Sigmoid colon (tissue), 7 donors: ENCODE measurements at places on chromosomes 12 and 14. TPM values are rescaled to one million over a fixed set of nuclear protein-coding genes. Genes with fewer than 3 reads are reported as not detected.

- no peak overlapping the region for H3K27ac ChIP-seq
- no peak overlapping the region for H3K4me3 ChIP-seq
- DNase-seq = no peak
- no peaks in the 10 kb centered on the region for H3K4me1 ChIP-seq
- no peaks in the 10 kb centered on the region for H3K27me3 ChIP-seq
Observed at GRCh38 chr12:72236071-72236705, 36.0 kb upstream of the TRHDE start.

Gene PKP2
- total RNA-seq = 1.4 TPM

Gene ADIPOR2
- total RNA-seq = 26.4 TPM

Gene FNTB
- total RNA-seq = 12.8 TPM

DNA sequence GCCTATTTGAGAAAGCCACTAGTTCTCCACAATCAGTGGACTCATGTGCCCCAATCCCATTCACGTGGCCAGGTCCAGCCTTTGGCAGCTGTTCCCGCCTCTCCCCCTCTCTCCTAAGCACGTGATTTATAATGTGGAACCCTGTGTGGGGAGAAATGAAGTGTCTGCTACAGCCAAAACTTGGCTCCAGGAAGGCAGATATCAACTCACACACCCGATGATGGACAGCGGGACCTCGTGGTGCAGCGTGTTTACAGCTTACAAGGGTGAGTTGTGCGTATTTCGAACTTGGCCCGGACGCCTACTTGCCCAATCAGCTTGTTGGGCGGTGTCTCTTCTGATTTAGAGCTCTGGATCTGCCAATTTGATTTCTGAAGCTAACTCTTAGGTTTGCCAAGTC is 38.1 kb upstream of the FAM181A start:
- H3K4me1 ChIP-seq = peaks cover 9% of the 10 kb centered on the region
- H3K4me3 ChIP-seq = no peak overlapping the region
- no peak overlapping the region for H3K27ac ChIP-seq
- no peaks in the 10 kb centered on the region for H3K36me3 ChIP-seq
- no peak for DNase-seq
- no peaks in the 10 kb centered on the region for H3K27me3 ChIP-seq

- H3K36me3 ChIP-seq = no peaks in the 10 kb centered on the region
Observed at GRCh38 chr12:38053655-38054464, 262.7 kb upstream of the ALG10B start.

Gene SYNDIG1L
- not detected for total RNA-seq

DNA sequence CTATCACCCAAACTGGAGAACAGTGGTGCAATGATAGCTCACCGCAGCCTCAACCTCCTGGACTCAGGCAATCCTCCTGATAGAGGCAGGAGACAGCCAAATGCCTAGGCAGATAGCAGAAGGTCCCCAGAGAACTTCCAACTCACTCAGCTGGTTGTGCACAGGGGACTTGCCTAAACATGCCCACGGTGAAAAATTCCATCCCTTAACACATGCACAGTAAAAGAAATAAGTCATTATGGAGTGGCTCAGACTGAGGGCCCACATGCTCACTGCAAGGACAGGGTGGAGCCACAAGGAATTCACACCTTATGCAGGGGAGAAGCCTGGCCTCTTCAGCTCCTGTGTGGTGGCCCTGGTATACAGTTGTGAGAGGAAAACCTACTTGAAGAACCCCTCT is 525.8 kb upstream of the ATP2B1 start:
- no peak for DNase-seq
- no peaks in the 10 kb centered on the region for H3K36me3 ChIP-seq
- no peak overlapping the region for H3K27ac ChIP-seq
- H3K4me3 ChIP-seq = no peak overlapping the region
- no peaks in the 10 kb centered on the region for H3K4me1 ChIP-seq

DNA sequence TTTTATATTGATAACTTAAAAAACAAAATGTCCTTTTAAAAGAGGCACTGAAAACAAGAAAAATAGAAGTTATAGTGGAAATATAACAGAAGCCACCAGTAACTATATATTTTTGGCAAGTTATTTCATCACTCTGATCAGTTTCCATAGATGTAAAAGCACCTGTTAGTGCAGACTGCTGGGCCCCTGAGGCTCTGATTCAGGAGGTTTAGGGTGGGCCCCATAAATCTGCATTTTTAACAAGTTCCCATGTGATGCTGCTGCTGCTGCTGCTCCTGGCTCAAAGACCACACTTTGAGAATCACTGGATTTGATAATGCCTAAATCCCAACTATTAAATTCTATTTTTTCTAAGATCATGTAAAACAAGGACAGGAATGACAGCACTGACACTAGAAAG is 251.1 kb downstream of the MED13L start:
- no peak for DNase-seq
- no peaks in the 10 kb centered on the region for H3K27me3 ChIP-seq
- no peak overlapping the region for H3K27ac ChIP-seq
- no peak overlapping the region for H3K4me3 ChIP-seq
- H3K36me3 ChIP-seq = no peaks in the 10 kb centered on the region

- no peak overlapping the region for H3K27ac ChIP-seq
- no peaks in the 10 kb centered on the region for H3K27me3 ChIP-seq
- H3K4me3 ChIP-seq = no peak overlapping the region
- no peaks in the 10 kb centered on the region for H3K36me3 ChIP-seq
Observed at GRCh38 chr14:99951085-99951484, 114.1 kb upstream of the EVL start.

- no peaks in the 10 kb centered on the region for H3K4me1 ChIP-seq
- no peak overlapping the region for H3K27ac ChIP-seq
- no peaks in the 10 kb centered on the region for H3K36me3 ChIP-seq
- H3K27me3 ChIP-seq = no peaks in the 10 kb centered on the region
- no peak overlapping the region for H3K4me3 ChIP-seq
Observed at GRCh38 chr14:96953087-96953874, 156.1 kb downstream of the VRK1 start.

GRCh38 chr12:106343214-106343528 is 14.4 kb upstream of the POLR3B start:
- peaks cover 5% of the 10 kb centered on the region for H3K36me3 ChIP-seq
- peak overlapping the region; percentile 14 for H3K4me3 ChIP-seq
- no peak for DNase-seq
- peaks cover 25% of the 10 kb centered on the region for H3K4me1 ChIP-seq

DNA sequence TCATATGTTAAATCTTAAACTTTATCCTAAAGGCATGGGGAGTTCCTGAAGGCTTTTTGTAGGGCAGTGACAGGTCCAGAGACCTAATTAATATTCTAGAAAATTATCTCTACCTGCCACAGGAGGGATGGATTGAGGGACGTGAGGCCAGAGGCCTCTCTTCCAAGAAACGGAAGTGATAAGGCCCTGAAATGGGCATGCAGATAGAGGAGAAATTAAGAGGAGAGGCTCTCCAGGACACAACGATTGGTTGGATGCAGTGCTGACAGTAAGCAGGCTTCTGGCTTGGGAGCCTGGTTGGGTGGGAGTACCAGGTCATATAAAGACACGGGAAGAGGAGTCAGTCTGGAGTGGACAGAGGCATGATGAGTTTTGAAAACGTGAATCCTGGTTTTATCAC is 3.1 kb upstream of the BORCS5 start:
- H3K27me3 ChIP-seq = no peaks in the 10 kb centered on the region
- H3K36me3 ChIP-seq = no peaks in the 10 kb centered on the region
- no peak overlapping the region for H3K27ac ChIP-seq
- DNase-seq = no peak
- no peak overlapping the region for H3K4me3 ChIP-seq

DNA sequence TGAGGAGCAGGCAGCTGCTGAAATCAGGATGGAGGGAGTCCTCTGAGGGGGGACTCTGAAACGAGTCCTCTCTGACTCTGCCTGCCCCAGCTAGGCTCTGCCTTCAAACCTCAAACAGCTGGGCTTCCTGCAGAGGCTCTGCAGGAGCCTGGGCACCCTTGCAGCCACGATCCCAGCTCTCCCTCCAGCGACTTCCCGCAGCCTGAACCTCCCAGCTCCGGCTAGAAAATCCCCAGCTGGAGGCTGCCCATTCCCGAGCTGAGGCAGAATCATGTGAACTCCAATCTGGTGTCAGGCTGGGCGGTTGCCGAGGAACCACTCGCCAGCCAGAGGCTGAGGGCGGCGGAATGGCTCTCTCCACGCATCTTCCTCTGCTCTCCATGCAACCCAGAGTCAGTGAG is at the start of gene GPR68:
Gene GPR68, minus strand, starts transcription at position 204 of the 401 bp plus-strand sequence. CDS start 9,654 bp downstream, outside the sequence.
- DNase-seq = peak; percentile 84
- H3K27ac ChIP-seq = no peak within 1 kb of the TSS

GRCh38 chr12:15629108-15629507 is 160.1 kb downstream of the EPS8 start:
- peak; percentile 87 for DNase-seq
- H3K27ac ChIP-seq = peak overlapping the region; percentile 73
- no peaks in the 10 kb centered on the region for H3K27me3 ChIP-seq
- no peaks in the 10 kb centered on the region for H3K4me1 ChIP-seq
- H3K36me3 ChIP-seq = peaks cover under 1% of the 10 kb centered on the region

- H3K36me3 ChIP-seq = no peaks in the 10 kb centered on the region
- H3K27me3 ChIP-seq = no peaks in the 10 kb centered on the region
- no peaks in the 10 kb centered on the region for H3K4me1 ChIP-seq
- no peak for DNase-seq
- H3K4me3 ChIP-seq = no peak overlapping the region
- H3K27ac ChIP-seq = no peak overlapping the region
Observed at GRCh38 chr14:49549446-49549845, 36.7 kb downstream of the RPS29 start.

Gene OTX2
- total RNA-seq = not detected

Gene MTA1
- 25.7 TPM for total RNA-seq

Gene PTPRQ
- 0.83 TPM for total RNA-seq

DNA sequence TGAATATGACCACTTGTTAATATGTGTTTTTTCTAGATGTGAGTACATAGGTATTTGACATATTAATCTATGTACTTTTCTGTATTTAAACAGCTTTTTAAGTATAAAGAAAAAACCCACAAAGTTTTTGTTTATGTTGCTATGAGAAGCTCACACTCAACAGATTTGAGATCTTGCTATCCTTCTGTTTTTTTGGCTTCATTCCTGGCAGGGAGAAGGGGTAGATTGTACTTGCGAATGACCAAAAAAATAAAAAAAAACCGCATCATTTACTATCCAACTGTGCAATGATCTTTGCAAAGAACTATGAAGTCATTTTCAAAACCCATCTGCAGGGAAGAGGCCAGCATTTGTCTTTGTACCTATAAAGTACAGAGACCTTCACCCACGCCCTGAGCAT is 28.4 kb upstream of the TBX5 start:
- H3K4me1 ChIP-seq = no peaks in the 10 kb centered on the region
- H3K4me3 ChIP-seq = no peak overlapping the region
- no peak overlapping the region for H3K27ac ChIP-seq
- no peaks in the 10 kb centered on the region for H3K36me3 ChIP-seq

- H3K27me3 ChIP-seq = no peaks in the 10 kb centered on the region
- peaks cover 18% of the 10 kb centered on the region for H3K4me1 ChIP-seq
- H3K27ac ChIP-seq = no peak overlapping the region
- peaks cover 7% of the 10 kb centered on the region for H3K36me3 ChIP-seq
- DNase-seq = no peak
- H3K4me3 ChIP-seq = no peak overlapping the region
Observed at GRCh38 chr12:123253641-123254459, 17.8 kb downstream of the CDK2AP1 start.

DNA sequence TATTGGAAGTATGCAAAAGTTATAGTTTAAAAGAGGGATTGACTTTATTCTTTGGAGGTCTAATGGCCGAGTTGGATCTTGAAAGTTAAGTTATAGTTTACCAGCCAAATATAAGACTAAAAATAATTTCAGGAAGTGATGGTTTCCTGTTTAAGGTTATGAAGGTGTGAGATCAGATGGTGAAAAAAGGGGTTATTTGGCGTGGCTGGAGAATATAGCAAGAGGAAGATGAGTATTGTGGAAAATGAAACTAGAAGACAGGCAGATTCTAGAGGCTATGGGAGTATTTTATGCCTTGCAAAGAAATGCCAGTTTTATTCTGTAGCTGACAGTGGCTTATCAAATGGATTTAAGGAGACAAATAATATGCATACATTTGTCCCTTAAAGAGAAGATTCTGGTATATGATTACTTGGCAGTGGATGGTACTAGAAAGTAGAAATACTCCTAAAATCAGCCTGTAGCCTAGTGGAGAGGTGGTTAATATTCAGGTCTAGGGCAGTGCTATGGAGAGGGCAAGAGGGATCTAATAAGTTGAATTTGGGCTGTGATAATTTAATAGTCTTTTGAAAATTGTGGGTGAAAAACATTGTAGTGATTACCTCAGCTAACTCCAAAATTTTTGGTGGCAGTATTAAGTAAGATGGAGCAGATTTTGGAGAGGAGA is 1091.8 kb upstream of the ATXN7L3B start:
- H3K27me3 ChIP-seq = no peaks in the 10 kb centered on the region
- no peak overlapping the region for H3K27ac ChIP-seq
- H3K36me3 ChIP-seq = no peaks in the 10 kb centered on the region
- DNase-seq = no peak

GRCh38 chr12:63948211-63948610 is 103.7 kb downstream of the SRGAP1 start:
- DNase-seq = no peak
- no peak overlapping the region for H3K4me3 ChIP-seq
- no peaks in the 10 kb centered on the region for H3K4me1 ChIP-seq
- H3K36me3 ChIP-seq = no peaks in the 10 kb centered on the region
- H3K27me3 ChIP-seq = no peaks in the 10 kb centered on the region

Gene TMEM179
- total RNA-seq = 4.1 TPM

Gene ERO1A
- total RNA-seq = 27.2 TPM

GRCh38 chr12:3668479-3669165 is 84.3 kb downstream of the CRACR2A start:
- DNase-seq = no peak
- no peaks in the 10 kb centered on the region for H3K4me1 ChIP-seq
- no peaks in the 10 kb centered on the region for H3K27me3 ChIP-seq
- H3K27ac ChIP-seq = no peak overlapping the region
- H3K36me3 ChIP-seq = no peaks in the 10 kb centered on the region
- no peak overlapping the region for H3K4me3 ChIP-seq

Gene RERGL
- total RNA-seq = 2.5 TPM

- no peak for DNase-seq
- no peaks in the 10 kb centered on the region for H3K27me3 ChIP-seq
- no peaks in the 10 kb centered on the region for H3K36me3 ChIP-seq
- H3K4me3 ChIP-seq = no peak overlapping the region
- H3K27ac ChIP-seq = no peak overlapping the region
- no peaks in the 10 kb centered on the region for H3K4me1 ChIP-seq
Observed at GRCh38 chr12:79685068-79685467, 5.7 kb downstream of the PAWR start.

GRCh38 chr12:6961278-6961694 is 9.2 kb downstream of the PHB2 start:
- no peak overlapping the region for H3K4me3 ChIP-seq
- H3K27ac ChIP-seq = peak overlapping the region; percentile 82
- peaks cover 48% of the 10 kb centered on the region for H3K4me1 ChIP-seq
- peak; percentile 86 for DNase-seq

Gene RHNO1
- 9.2 TPM for total RNA-seq

GRCh38 chr12:51174501-51174900 is 1.6 kb upstream of the TFCP2 start:
- DNase-seq = no peak
- no peak overlapping the region for H3K27ac ChIP-seq
- H3K27me3 ChIP-seq = no peaks in the 10 kb centered on the region
- H3K4me3 ChIP-seq = no peak overlapping the region
- H3K36me3 ChIP-seq = no peaks in the 10 kb centered on the region

GRCh38 chr14:64788706-64789105 is 84.5 kb downstream of the PLEKHG3 start:
- H3K4me3 ChIP-seq = no peak overlapping the region
- DNase-seq = no peak
- no peaks in the 10 kb centered on the region for H3K27me3 ChIP-seq
- no peak overlapping the region for H3K27ac ChIP-seq

GRCh38 chr14:34983786-34984185 is 994 bp downstream of the SRP54 start:
- H3K4me1 ChIP-seq = peaks cover 31% of the 10 kb centered on the region
- H3K27ac ChIP-seq = peak overlapping the region; percentile 93
- H3K36me3 ChIP-seq = no peaks in the 10 kb centered on the region
- H3K4me3 ChIP-seq = peak overlapping the region; percentile 80

Gene SALL2
- 13.3 TPM for total RNA-seq
